NCI-H226 (cell line): ENCODE measurements at places on chromosomes 5 and 9.

GRCh38 chr5:163995206-163995605 lies 489.8 kb downstream of the MAT2B start:
- DNase-seq: no peak

DNA sequence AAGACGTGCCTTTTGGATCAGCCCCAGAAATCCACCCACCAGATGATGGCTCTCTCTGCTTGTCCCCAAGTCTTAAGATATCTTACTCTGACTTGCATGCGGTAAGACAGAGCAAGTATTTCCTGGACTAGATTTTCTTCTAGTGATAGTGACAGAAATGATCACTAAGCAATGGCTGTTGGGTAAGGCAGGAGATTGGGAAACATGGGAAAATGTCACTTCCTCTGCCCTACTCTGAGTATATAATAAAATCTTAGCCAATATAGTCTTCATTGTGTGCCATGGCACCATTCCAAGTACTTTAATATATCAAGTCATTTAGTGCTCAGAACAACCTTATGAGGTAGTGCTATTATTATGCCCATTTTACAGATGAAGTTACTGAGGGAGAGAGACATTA lies 31.0 kb upstream of the GNA14 start:
- no peak for DNase-seq

DNA sequence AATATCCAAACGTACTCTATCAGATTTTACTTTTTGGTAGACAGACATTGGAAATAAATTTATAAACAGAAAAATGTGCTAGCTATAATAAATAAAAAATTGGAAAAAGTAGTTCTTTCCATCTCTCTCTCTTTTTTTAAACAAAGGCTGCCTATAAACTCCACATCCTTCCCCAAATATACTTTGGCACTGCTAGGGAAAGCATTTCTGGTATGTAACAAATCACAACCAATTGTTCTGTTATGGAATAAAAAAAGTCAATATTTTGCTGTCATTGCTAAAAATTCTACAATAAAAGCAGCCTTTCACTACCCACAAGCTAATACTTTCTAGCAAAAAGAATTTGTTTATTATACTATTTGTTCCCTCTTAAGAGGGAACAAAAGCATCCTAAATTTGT lies 169.2 kb upstream of the TARS1 start:
- no peak for DNase-seq

GRCh38 chr5:122805481-122805880 lies 30.6 kb downstream of the SNX2 start:
- no peak for DNase-seq

GRCh38 chr5:170171811-170172210 lies 61.0 kb upstream of the C5orf58 start:
- no peak for DNase-seq

DNA sequence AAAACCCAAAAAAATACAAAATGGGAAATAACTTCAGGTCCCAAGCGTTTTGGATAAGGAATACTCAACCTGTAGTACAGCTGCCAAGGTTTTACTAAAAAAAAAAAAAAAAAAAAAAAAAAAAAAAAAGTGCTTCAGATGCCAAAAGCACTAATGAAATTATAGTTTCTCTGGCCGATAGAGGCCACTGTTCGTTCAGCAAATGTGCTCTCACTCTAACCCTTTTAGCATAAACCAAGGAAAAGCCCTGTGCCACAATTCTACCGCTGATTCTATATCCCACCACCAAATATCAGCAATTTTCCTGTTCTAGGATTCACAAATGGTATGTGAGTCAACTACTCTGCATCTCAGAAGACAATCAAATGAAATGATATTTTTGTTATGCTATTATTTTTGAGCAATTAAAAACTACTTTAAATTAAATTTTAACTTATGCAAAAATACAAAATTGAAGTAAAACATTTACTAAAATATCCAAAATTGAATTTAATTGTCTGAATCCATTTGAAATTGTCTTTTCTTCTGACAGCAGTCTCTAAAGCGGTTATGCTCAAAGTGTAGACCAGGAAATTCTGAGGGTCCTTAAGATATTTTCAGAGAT lies 79.8 kb downstream of the RICTOR start:
- peak; percentile 46 for DNase-seq

DNA sequence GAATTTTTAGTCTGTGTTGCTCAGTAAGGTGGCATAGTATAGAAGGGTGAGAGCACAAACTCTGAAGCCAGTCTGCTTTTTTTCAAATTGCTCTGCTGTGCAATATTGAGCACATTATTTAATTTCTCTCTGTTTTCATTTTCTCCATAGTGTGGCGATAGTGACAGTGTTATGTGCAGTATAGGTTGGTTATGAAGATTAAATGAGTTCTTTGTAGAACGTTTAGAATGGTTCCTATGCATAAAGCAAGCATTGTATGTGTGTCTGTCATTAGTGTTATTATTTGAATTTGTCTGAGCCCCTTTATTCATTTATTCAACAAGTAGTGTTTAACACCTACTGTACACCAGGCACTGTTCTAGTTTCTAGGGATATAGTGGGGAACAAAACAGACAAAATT lies 9.2 kb downstream of the PRR16 start:
- DNase-seq: no peak
